ENCODE measurements at places on chromosomes 13 and 19. TPM values are rescaled to one million over a fixed set of nuclear protein-coding genes. Genes with fewer than 3 reads are reported as not detected.

FGF22 gene
- total RNA-seq = not detected

GPC6 gene
- total RNA-seq = not detected

KCNJ14 gene
- total RNA-seq = 2.4 TPM

VAV1 gene
- 78.9 TPM for total RNA-seq

ZNF208 gene
- not detected for total RNA-seq

DNA sequence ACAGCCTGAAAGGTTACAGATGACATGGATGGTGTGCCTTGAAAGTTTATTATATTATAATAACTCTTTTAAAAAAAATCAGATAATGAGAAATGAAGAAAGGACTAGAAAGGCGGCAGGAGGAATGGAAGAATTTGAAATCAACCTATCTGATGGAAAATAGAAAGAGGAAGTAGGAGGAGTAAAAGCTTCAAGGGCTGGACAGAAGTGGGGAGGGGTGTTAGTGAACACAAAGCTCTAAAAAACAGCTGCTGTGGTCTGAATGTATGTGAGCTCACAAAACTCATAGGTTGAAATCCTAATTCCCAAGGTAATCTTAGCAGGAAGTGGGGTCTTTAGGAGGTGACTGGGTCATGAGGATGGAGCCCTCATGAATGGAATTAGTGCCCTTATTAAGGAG lies 19.5 kb downstream of the CCDC70 start:
- H3K27me3 ChIP-seq = peaks cover 9% of the 10 kb centered on the region
- no peak overlapping the region for H3K27ac ChIP-seq
- no peak for DNase-seq
- H3K36me3 ChIP-seq = no peaks in the 10 kb centered on the region
- no peaks in the 10 kb centered on the region for H3K4me1 ChIP-seq
- H3K4me3 ChIP-seq = no peak overlapping the region

DNA sequence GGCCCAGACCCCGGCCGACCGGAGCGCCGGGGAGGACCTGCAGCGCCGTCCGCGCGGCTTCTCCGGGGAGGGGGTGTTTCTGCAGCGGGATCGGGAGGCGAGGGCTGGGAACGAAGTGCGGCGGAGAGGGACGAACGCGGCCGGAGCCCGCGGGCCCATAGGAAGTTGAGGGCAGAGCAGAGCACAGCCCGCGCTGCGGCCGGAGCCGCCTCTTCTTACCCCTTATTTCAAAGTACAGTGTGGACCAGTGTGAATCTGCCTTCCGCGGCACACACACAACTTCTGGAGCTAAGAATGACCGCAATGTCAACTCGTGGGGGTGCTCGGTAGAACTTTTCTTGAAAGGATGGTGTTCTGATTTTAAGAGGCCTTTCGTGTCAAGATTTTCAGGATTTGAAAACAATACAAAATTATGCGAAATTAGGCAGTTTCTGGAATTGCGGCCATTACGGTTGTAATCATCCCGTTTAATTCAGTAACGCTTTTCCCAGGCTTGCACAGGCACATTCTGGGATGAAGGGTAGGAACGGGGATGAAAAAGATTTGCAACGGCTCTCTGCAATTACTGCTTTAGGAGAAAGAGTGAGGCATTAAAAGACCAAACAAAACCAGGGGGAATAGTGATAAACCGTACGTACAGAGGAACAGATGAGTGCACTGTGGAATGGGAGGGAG lies 821 bp downstream of the TDRD3 start:
- H3K4me3 ChIP-seq = peak overlapping the region; percentile 93
- H3K27ac ChIP-seq = peak overlapping the region; percentile 98
- peak; percentile 84 for DNase-seq
- H3K36me3 ChIP-seq = peaks cover 5% of the 10 kb centered on the region
- H3K4me1 ChIP-seq = peaks cover 36% of the 10 kb centered on the region

DNA sequence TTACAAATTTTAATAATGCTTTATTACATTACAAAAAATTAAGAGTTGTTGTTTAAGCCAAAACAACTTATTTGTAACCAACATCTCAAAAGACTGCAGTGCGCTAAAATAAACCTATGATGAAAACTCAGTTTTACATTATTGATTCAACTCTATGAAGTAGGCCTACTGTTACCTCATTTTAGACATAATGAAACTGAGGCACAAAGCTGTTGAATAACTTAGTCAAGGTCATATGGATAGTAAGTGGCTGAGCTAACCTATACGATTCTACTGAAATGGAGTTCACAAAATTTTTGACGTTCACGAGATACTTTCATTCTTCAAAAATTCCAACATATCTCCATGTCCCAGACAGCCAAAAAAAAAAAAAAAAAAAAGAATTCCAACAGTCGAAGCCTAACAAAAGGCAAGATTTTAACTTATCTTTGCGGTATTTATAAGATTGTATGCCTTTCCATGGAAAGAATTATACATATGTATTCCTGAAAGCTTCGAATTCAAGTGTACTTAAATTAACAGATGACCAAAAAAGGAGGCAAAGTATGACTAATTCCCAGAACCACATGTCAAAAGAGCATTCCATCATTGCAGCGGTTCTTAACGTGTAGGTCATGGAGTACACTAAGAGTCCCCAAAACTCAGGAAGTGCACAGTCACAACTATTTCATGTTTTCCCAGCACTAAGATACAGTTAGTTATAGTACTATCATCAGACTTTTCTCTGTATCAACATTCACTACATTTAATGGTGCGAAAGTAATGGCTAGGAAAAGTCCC lies 69.4 kb downstream of the PSPC1 start:
- peak overlapping the region; percentile 64 for H3K27ac ChIP-seq
- peaks cover 7% of the 10 kb centered on the region for H3K4me1 ChIP-seq
- no peak overlapping the region for H3K4me3 ChIP-seq
- H3K36me3 ChIP-seq = peaks cover 24% of the 10 kb centered on the region

- H3K36me3 ChIP-seq = peaks cover 11% of the 10 kb centered on the region
- no peaks in the 10 kb centered on the region for H3K27me3 ChIP-seq
- no peak for DNase-seq
- H3K4me3 ChIP-seq = no peak overlapping the region
These were observed 51.2 kb upstream of the EEF1AKMT1 start for GRCh38 chr13:20824762-20825476.

GRCh38 chr13:45289936-45290563 lies 50.9 kb downstream of the TPT1 start:
- no peak overlapping the region for H3K4me3 ChIP-seq
- no peaks in the 10 kb centered on the region for H3K27me3 ChIP-seq
- H3K27ac ChIP-seq = no peak overlapping the region
- no peak for DNase-seq
- H3K4me1 ChIP-seq = no peaks in the 10 kb centered on the region

- no peak overlapping the region for H3K4me3 ChIP-seq
- H3K27ac ChIP-seq = no peak overlapping the region
- peaks cover 24% of the 10 kb centered on the region for H3K36me3 ChIP-seq
- H3K4me1 ChIP-seq = peaks cover 17% of the 10 kb centered on the region
These were observed 9.9 kb downstream of the ETFB start for GRCh38 chr19:51356159-51356801.

- no peak for DNase-seq
- H3K4me3 ChIP-seq = no peak overlapping the region
- peaks cover 47% of the 10 kb centered on the region for H3K36me3 ChIP-seq
- no peak overlapping the region for H3K27ac ChIP-seq
- no peaks in the 10 kb centered on the region for H3K27me3 ChIP-seq
- no peaks in the 10 kb centered on the region for H3K4me1 ChIP-seq
These were observed 34.3 kb downstream of the ATP4B start for GRCh38 chr13:113623491-113624234.

DNA sequence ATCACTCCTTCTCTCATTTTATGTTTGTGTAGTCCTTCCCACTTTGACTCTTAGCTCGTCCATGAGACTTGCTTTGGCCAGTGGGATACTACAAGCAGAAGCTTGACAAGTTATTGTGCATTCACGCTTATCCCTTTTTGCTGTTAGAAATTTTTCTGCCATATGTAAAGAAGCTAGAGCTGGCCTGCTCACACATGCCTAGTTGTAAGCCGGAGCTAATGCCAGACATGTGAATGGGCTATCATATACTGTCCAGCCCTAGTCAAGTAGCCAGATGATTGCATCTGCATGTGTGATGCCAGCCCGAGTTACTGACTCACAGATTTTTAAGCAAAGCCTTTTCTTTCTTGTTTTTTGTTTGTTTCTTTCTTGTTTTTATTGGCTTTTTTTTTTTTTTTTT lies 460.7 kb downstream of the TDRD3 start:
- H3K27ac ChIP-seq = no peak overlapping the region
- no peaks in the 10 kb centered on the region for H3K36me3 ChIP-seq
- no peaks in the 10 kb centered on the region for H3K4me1 ChIP-seq
- H3K4me3 ChIP-seq = no peak overlapping the region

- peak; percentile 95 for DNase-seq
- H3K4me1 ChIP-seq = peaks cover 57% of the 10 kb centered on the region
These were observed 6.7 kb downstream of the NAPSA start for GRCh38 chr19:50358483-50359327.
